ENCODE measurements at places on chromosomes 11 and 22.

GRCh38 chr11:15761235-15761634 is 595.1 kb downstream of the SOX6 start:
- DNase-seq, result no peak

- no peak for DNase-seq
Measured at GRCh38 chr11:134573857-134574256, 161.8 kb upstream of the B3GAT1 start.

GRCh38 chr11:19673924-19674729 is 38.5 kb upstream of the NAV2 start:
- no peak for DNase-seq

- DNase-seq, result no peak
Measured at GRCh38 chr11:102309621-102310541, 7.4 kb upstream of the BIRC3 start.

DNA sequence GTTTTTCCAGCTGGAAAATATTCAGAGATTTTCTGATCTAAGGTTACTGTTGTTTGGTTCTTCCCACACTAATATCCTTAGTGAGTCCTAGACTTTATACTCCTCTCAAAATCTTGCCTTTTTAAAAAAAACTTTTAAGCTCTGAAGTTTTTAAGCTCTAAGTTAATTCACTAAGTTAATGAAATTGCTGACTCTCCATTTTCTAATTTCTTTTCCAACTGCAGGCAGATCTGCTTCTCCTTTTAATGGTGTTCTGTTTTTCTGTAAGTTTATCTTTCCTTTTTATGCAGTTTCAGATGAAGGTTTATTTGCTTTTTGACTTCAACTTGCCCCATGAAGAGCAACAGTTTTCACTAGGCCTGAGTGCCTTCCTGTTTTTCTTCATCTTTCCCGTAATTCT is 125.8 kb upstream of the ARHGAP42 start:
- no peak for DNase-seq

All from progenitor cell of endocrine pancreas (in vitro differentiated cells).